ENCODE measurements at places on chromosomes 1 and 21. TPM values are rescaled to one million over a fixed set of nuclear protein-coding genes. Genes with fewer than 3 reads are reported as not detected.

- no peak for DNase-seq
Observed at GRCh38 chr1:51097171-51097570, 4.9 kb upstream of the C1orf185 start.

GRCh38 chr1:206471415-206471801, 1.1 kb downstream of the IKBKE start:
- no peak for DNase-seq

DNA sequence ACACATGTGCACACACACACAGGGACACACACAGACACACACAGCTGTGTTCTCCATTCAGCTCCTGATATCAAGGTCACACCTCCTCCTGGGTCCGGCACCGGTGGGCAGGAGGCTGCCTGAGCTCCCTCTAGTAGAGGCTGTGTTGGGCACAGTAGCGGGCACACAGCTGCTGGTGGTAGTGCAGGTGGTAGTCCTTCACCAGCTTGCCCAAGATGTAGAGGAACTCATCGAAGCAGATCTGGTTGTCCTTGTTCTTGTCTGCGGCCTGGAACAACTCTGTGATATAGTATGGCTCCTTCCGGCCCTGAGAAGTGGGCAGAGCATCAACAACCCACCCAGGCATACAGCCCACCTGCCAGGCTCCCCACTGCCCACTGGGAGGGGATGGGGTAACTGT, 5.6 kb upstream of the S100A8 start:
- no peak for DNase-seq

GRCh38 chr1:12258272-12258671, 28.4 kb downstream of the VPS13D start:
- no peak for DNase-seq

Gene NIPAL3
- 31.1 TPM for total RNA-seq

DNA sequence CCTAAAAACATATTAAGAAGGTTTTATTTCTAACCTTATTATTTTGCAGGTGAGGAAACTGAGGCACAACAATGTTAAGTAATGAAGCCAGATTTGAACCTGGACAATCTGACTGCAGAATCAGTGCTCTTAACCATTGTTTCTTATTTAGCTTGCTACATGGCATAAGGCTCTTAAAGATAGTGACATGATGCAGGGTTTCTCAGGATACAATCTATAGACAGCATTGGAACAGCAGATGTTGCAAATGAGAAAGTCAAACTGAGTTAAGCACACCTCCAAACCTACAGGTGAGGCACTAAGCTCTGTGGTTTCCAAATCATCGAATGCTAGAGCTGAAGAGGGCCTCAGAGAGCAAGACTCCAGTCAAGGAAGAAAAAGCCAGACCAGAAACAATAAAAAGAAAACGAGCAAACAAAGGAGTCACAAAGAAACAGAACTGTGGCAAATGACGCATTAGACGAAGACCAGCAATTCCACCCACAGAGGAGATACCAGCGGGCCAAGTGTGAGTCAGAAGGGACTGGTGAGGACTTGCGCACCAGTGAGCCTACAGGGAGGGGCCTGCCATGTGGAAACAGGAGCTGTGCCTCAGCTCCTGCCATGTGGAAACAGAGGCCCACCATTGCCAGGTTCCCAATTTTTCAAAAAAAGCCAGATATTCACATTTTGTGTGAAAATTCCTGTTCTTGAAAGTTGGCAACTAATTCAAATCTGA, 14.4 kb downstream of the CD58 start:
- no peak for DNase-seq

- no peak for DNase-seq
Observed at GRCh38 chr1:215022204-215022603, 60.3 kb upstream of the KCNK2 start.

DNA sequence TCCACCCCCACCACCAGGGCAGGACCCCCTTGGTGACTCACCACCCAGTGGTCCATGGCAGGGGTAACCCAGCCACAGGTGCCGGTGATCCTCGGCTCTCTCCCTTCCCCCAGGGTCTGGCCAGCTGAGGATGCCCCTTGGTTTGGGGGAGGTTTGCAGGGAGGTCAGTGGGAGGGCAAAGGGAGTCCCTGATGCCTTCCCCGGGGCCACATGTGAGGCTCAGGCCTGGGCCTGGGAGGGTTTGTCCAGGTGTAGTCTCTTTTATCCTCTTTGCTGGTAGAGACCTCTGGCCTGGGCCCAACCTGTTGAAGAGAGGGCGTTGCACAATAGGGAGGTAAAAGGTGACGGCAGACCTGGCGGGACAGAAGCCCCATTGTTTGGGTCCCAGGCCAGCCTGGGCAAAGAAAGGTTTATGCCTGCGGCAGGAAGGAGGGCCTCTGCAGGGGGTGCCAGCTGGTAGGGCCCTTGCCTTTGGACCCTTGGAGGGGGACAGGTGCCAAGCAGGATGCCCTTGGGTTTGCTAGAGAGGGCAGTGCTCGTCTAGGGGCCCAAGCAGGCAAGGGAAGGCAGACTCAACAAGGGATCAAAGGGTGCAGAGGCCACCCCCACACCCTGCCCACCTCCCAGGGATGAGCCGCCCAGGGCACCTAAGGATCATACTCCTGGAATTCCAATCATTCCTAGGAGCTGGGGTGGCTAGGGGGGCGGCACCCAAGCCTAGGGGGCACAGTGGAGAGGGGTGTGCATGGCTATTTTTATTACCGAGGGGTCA, 760 bp upstream of the TINAGL1 start:
- DNase-seq, result no peak

Gene CD1B
- not detected for total RNA-seq

DNA sequence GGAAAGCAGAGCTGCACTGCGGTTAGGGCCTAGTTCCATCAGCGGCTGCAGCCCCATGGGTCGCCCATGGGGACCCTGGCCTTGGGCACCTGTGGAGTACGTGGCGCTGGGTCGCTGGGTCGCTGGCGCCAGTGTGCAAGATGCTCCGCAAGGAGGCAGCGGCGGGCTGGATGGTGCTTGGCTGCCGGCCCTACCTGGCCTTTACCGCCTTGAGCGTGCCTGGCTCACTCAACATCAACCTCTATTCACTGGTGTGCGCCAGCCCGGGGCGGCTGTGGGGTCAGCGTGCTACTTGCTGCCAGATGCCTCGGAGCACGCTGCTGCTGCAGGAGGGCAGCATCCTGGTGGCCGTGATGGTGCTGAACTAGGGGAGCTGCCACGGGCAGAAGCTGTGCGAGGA, 85.1 kb upstream of the RHOU start:
- no peak for DNase-seq

Gene SLC6A9
- 0.40 TPM for total RNA-seq

GRCh38 chr1:8966606-8967005, 20.9 kb downstream of the CA6 start:
- DNase-seq, result no peak

- no peak for DNase-seq
Observed at GRCh38 chr21:38628349-38628748, 130.1 kb upstream of the ERG start.

DNA sequence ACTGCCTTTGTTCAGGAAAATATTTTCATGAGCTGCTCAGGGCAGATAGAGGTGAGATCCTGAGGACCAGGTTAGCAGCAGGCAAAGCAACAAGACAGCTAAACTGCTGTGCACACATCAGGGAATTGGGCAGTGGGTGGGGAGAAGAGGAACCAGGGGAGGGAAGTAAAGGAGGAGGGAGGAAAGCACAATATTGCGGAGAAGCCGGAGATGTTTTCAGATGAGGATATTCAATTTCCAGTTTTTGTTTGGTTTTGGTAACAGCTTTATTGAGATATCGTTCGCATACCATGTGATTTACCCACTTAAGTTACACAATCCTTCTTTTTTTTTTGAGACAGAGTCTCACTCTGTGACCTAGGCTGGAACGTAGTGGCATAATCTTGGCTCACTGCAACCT, 34.5 kb downstream of the EPHA10 start:
- DNase-seq, result no peak

- no peak for DNase-seq
Observed at GRCh38 chr1:30744060-30744756, 13.4 kb downstream of the LAPTM5 start.

DNA sequence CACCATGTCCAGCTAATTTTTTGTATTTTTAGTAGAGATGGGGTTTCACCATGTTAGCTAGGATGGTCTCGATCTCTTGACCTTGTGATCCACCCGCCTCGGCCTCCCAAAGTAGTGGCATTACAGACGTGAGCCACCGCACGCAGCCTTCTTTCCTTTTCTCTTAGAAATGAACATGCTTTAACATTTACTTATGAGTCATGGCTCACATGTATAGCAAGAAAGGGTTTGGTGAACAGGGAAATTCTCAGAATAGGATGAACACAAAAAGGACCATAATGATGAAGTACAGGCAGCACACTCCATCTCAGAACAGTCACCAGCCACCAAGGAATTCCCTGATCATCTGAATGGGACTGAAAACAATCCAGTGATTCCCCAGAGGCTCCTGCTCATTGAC, 9.4 kb upstream of the VAMP4 start:
- no peak for DNase-seq

Gene AKR7A3
- total RNA-seq, result 0.11 TPM

- no peak for DNase-seq
Observed at GRCh38 chr1:22343456-22344328, 108.0 kb upstream of the ZBTB40 start.

DNA sequence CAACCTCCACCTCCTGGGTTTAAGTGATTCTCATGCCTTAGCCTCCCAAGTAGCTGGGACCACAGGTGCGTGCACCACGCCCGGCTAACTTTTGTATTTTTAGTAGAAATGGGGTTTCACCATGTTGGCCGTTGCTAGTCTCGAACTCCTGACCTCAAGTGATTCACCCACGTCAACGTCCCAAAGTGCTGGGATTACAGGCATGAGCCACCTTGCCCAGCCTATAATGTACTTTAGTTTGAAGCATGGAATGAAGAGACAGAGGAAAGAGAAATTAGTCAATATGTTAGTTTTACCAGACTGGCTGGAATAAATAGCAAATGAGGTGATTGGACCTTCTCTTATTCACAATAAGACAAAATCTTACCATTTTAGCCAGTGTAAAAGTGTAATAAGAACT, 89.0 kb downstream of the GTF2B start:
- DNase-seq, result no peak

DNA sequence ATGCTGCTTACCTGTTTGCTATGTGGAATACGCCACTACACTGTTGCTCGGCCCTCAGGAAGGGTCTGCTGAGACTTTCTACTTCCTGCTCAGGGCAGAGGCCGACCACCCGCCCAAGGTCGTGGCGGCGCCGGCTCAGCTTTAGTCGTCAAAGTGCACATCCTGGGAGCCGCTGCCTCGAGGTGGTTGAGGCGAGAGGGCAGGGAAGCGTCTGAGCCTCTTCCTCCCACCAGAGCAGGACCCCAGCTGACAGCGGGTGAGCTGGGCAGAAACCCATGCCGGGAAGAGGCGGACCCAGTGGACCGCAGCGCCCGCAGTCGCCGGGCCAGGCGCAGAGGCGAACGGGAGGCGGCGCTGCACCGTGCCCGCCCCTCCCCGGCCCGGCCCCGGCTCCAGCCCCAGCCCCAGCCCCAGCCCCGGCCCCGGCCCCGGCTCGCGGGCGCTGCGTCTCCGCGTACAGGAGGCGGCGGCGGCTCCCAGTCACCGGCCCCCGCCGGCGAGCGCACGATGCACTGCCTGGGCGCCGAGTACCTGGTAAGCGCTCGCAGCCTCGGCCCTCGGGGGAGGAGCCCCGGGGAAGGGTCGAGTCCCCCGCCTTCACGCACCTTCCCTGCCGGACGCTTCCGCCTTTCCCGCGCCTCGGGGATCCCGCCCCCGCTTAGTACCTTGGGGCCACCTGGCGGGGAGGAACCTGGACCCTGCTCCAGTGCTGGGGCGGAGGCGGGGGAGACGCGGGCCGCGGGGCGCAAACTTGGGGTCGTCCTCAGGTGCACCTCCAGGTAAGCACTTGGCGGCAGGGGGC, at the start of gene SLC44A3:
Gene SLC44A3 (plus strand): TSS at position 413 of the 802 bp plus-strand sequence. CDS start 95 bp downstream, at position 508.
- DNase-seq, result no peak

GRCh38 chr1:17086751-17087150, 32.5 kb downstream of the PADI2 start:
- no peak for DNase-seq

DNA sequence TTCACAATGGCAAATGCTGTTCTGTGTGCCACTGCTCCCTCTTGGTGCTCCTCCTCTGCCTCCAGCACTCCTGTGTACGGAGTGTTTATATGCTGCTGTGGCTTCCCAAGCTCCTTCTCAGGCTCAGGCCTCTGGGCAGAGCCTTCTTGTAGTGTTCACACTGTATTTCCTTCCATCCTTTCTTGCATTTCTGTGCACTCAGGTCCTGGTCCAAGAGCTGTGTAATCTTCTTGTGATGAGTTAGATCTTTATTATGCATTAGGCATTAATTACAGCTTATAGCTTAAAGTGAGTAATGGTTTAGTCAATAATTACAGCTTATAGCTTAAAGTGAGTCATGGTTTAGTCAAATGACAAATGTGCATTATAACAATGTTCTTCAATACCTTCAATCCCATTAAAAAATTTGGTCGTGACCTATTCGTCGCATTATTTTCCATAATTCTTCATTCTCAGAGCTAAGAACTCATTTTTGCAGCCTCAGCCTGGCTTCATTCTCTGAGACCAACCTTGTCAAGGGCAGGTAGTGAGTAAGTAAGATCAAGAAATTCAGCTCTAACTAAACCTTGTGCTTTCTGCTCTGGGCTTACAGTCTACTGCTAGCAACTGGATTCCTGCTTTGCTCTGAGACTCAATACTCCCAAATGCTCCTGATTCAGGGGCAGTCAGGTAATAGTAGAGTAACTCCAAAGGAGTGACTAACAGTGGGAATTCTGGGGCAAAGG, 154.5 kb upstream of the SPAG17 start:
- DNase-seq, result no peak

DNA sequence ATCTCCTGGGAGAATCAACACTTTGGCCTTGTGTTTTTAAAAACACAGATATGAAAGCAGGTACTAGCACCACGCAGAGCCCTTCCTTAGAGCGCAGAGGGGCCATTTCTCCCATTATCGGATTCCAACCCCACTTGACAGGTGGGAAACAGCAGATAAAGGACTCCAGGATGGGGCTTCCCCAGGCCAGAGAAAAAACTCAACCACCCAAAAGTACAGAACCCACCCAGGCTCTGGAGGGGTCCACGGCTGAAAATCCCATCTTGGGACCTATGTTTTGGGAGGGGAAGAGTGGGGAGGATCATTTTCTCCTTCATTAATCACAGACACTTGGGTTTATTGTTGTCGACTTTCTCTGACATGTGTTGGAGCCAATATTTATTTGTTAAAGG, 27.1 kb upstream of the COL18A1 start:
- DNase-seq, result no peak

Gene CLEC20A
- total RNA-seq, result not detected

DNA sequence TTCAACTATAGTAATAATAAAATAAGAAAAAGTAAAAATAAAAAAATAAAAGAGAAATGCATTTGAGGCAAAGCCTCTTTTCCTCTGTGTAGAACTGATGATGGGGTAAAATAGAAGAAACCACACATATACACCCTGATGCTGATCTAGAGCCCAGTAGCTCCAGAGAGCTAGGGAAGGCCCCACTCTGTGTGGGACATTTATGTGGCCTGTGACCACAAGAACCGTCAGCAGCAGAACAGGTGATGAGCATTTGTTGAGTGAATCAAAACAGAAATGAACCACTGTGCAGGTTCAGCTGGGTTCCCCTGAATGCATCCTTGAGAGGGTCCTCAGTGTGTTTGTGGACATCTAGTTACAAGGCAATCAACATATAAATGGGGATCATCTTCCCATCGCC, 221.8 kb upstream of the HOOK1 start:
- no peak for DNase-seq
